ENCODE measurements at places on chromosomes 4 and X. TPM values are rescaled to one million over a fixed set of nuclear protein-coding genes. Genes with fewer than 3 reads are reported as not detected.

GABRE gene
- not detected for total RNA-seq

METTL14 gene
- total RNA-seq: 51.2 TPM

SHROOM3 gene
- 0.06 TPM for total RNA-seq

AKAP14 gene
- not detected for total RNA-seq

TCEAL5 gene
- not detected for total RNA-seq

ENPP6 gene
- 0.45 TPM for total RNA-seq

GRCh38 chr4:151358266-151358665 lies 32.9 kb upstream of the SH3D19 start:
- H3K4me1 ChIP-seq: peaks cover 2% of the 10 kb centered on the region
- H3K27ac ChIP-seq: no peak overlapping the region
- no peak for DNase-seq

- H3K4me1 ChIP-seq: peaks cover 14% of the 10 kb centered on the region
- H3K27me3 ChIP-seq: peaks cover 4% of the 10 kb centered on the region
- H3K4me3 ChIP-seq: peak overlapping the region; percentile 87
- peak overlapping the region; percentile 97 for H3K27ac ChIP-seq
- DNase-seq: peak; percentile 97
Measured at GRCh38 chrX:318068-318738, 393 bp downstream of the GTPBP6 start.

- no peaks in the 10 kb centered on the region for H3K36me3 ChIP-seq
- no peaks in the 10 kb centered on the region for H3K4me1 ChIP-seq
- H3K27ac ChIP-seq: no peak overlapping the region
- DNase-seq: no peak
- no peaks in the 10 kb centered on the region for H3K27me3 ChIP-seq
Measured at GRCh38 chrX:11460347-11460746, 167.1 kb downstream of the AMELX start.

DNA sequence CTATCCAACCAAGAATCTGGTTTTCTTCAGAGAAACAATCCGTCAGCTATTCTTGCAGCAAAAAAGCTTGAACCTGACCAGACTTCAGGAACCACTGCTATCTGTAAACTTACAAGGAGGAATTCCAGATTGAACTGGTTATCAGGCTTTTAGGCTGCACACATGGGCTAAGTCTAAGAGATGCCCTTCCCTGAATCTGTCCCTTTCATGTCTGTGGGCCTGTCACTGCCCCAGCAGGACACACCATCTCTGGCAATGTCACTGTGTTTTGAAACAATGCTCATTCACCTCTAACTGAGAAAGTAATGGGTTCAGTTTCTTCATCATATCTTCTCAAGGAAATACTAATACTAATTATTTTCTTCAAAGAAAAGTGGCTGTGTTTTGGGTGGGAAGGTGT lies 72.8 kb downstream of the PARM1 start:
- H3K27ac ChIP-seq: no peak overlapping the region
- DNase-seq: no peak
- no peaks in the 10 kb centered on the region for H3K36me3 ChIP-seq
- no peaks in the 10 kb centered on the region for H3K27me3 ChIP-seq
- no peak overlapping the region for H3K4me3 ChIP-seq

- H3K27me3 ChIP-seq: no peaks in the 10 kb centered on the region
- H3K4me1 ChIP-seq: no peaks in the 10 kb centered on the region
- H3K36me3 ChIP-seq: peaks cover 1% of the 10 kb centered on the region
- no peak overlapping the region for H3K4me3 ChIP-seq
Measured at GRCh38 chrX:103615781-103616371, 8.1 kb downstream of the TCEAL3 start.

- H3K27me3 ChIP-seq: no peaks in the 10 kb centered on the region
- DNase-seq: no peak
- H3K4me1 ChIP-seq: no peaks in the 10 kb centered on the region
- no peak overlapping the region for H3K4me3 ChIP-seq
- H3K27ac ChIP-seq: no peak overlapping the region
Measured at GRCh38 chrX:50756276-50756675, 57.7 kb downstream of the SHROOM4 start.

DNA sequence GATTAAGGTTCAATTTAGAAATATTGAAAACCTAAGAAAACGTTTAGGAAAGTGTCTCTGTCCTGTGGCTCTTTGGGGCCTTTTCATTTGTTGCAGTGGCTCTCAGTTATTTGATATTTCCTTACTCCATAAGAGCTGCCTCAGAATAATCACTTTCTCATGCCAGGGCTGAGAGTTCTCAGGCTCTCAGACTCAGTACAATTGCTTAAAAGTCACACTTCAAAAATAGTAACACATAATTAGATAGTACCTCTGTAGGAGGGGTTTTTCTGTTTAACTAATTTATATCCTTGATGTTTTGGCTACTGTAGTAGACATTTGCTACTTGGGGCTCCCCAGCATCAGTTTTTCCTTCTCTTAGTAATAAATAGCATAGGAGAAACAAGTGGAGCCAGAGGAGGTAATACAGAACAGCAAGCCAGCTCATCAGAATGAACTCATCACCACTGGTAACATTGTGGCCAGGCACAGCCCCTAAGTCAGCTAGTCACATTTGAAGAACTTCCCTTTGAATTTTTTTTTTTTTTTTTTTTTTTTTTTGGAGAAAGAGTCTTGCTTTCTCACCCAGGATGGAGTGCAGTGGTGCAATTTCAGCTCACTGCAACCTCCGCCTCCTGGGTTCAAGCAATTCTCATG lies 8.0 kb upstream of the HNRNPD start:
- no peak overlapping the region for H3K4me3 ChIP-seq
- DNase-seq: no peak
- H3K27ac ChIP-seq: no peak overlapping the region
- H3K4me1 ChIP-seq: peaks cover 10% of the 10 kb centered on the region
- H3K36me3 ChIP-seq: peaks cover 21% of the 10 kb centered on the region
- no peaks in the 10 kb centered on the region for H3K27me3 ChIP-seq

- no peaks in the 10 kb centered on the region for H3K4me1 ChIP-seq
- no peaks in the 10 kb centered on the region for H3K36me3 ChIP-seq
- DNase-seq: no peak
Measured at GRCh38 chr4:168524006-168524405, 27.2 kb downstream of the PALLD start.

GRCh38 chr4:11529625-11530201 lies 101.0 kb upstream of the HS3ST1 start:
- no peaks in the 10 kb centered on the region for H3K36me3 ChIP-seq
- H3K4me3 ChIP-seq: no peak overlapping the region
- H3K27ac ChIP-seq: no peak overlapping the region
- H3K27me3 ChIP-seq: no peaks in the 10 kb centered on the region
- no peak for DNase-seq

DNA sequence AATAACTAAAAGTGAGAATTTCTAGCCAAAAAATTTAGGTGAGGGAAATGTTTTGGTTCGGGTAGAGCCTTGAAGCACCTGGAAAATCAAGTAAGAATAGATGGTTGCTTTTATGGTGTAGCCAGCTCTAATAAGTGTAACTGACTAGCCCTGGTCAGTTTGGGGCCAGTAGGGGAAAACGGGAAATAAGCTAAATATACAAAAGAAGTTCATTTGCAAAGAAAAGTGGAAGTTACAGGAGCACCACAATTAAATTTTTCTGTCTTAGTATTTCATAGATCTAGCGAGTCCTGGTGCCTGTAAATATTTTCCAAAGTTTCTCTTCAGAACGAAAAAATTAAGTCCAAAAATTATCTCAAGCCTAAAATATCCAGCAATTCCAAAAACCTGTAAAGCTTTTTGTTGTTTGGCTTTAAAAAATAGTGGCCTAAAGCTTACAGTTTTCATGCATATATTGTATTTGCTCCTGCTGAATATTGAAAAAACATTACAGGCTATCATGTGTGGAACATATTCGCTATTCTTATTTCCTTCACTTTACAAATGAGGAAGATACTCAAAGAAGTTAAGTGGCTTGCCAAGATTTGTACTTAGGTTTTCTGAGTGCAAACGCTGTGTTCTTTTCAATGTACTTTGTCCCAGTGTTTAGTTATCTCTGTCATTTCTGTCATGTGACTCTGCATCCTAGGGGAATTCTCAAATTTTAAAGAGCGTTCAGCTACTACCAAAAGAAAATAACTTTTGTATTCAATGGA lies 7.3 kb upstream of the PTPN13 start:
- H3K4me1 ChIP-seq: no peaks in the 10 kb centered on the region
- no peak overlapping the region for H3K27ac ChIP-seq
- DNase-seq: no peak

DNA sequence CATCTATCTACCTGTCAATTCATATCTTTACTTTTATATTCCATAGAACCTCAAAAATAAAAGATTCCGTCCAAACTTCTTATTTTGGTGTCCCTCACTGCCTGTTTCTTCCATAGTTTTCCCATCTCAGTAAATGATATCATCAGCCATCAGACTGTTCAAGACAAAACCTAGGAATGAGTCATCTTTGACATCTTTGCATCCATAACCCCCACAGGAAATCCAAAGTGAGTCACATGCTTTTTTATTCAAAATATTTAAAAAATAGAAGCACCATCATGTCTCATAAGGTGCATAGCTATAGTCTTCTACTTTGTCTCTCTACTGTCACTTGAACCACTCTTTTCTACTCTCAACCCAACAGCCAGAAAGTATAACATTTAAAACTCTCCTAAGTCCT lies 29.9 kb upstream of the CXXC4 start:
- no peaks in the 10 kb centered on the region for H3K4me1 ChIP-seq
- peaks cover 3% of the 10 kb centered on the region for H3K27me3 ChIP-seq

DNA sequence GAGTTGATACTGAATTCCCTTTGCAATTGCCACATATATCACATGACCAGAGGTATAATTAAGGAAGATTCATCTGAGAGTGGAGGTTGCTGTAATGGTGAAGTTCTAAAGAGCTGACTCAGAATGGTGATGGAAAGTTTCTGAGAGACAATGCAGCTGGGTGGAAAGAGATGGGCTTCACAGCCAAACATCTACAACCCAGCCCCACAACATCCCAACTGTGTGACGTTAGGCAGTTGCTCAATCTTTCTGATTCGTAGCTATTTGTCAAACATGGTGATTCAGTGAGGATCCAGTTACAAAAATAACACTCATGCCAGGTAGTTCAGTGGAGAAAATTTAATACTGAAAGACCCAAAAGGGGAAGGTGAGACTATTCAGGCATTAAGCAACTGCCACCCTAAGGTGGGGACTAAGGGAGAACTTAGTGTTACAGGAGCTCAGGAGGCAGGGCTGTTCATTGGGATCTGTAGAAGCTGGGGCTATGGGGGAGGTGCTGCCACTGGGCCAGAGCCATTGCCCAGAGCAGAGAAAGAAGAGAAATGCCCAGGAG lies 6.9 kb upstream of the AFF1 start:
- no peak overlapping the region for H3K4me3 ChIP-seq
- H3K27me3 ChIP-seq: no peaks in the 10 kb centered on the region
- H3K27ac ChIP-seq: peak overlapping the region; percentile 83
- peaks cover 6% of the 10 kb centered on the region for H3K36me3 ChIP-seq
- DNase-seq: peak; percentile 12

GRCh38 chrX:111035256-111035655 lies 60.7 kb upstream of the PAK3 start:
- no peaks in the 10 kb centered on the region for H3K4me1 ChIP-seq
- H3K27me3 ChIP-seq: peaks cover 5% of the 10 kb centered on the region
- no peak overlapping the region for H3K4me3 ChIP-seq
- H3K27ac ChIP-seq: no peak overlapping the region
- no peak for DNase-seq
- no peaks in the 10 kb centered on the region for H3K36me3 ChIP-seq

GRCh38 chr4:106677213-106677612 lies 308.6 kb upstream of the GIMD1 start:
- H3K4me3 ChIP-seq: no peak overlapping the region
- no peak for DNase-seq
- H3K36me3 ChIP-seq: no peaks in the 10 kb centered on the region
- no peaks in the 10 kb centered on the region for H3K27me3 ChIP-seq
- no peak overlapping the region for H3K27ac ChIP-seq
- H3K4me1 ChIP-seq: no peaks in the 10 kb centered on the region

DNA sequence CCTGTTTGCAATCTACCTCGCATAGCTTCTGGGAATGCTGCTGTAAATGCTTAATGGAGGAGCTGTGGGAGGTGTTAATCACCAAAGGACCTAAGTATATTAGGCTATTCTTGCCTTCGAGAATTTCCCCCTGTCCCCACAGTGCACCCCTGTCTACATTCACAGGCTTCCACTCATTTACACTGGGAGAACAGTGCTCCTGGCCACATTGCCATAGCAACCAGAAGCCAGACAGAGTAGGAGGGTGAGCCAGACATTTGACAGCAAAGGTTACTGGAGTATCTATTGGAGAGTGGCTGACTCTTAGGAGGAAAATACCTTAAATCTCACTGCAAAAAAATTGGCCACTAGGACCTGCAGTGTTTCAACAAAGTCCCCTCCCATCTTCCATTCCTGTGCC lies 185.9 kb upstream of the PBDC1 start:
- DNase-seq: no peak
- H3K4me3 ChIP-seq: no peak overlapping the region
- H3K4me1 ChIP-seq: no peaks in the 10 kb centered on the region
- H3K27ac ChIP-seq: no peak overlapping the region
- H3K27me3 ChIP-seq: no peaks in the 10 kb centered on the region
- H3K36me3 ChIP-seq: no peaks in the 10 kb centered on the region

DNA sequence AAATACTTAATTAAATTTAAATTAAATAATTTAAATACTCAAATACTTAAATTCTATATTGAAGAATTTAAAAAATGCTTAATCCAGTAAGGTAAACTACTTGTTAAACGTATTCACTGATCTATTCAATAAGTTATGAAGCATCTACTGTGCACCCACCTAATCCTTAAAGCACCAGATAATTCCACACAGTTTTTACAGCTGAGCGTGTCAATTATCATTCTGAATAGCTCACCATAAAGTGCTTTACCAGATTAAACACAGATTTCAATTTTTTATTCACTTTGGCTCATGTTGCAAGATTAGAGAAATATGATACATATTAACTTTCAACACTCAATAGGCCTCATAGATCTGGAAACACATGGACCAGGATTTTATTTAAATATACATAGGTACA lies 79.2 kb upstream of the DDIT4L start:
- H3K4me1 ChIP-seq: no peaks in the 10 kb centered on the region
- no peak overlapping the region for H3K27ac ChIP-seq
- H3K4me3 ChIP-seq: no peak overlapping the region

GRCh38 chrX:71214152-71214551 lies 8.9 kb upstream of the GJB1 start:
- no peak for DNase-seq
- H3K4me1 ChIP-seq: peaks cover 3% of the 10 kb centered on the region
- H3K27ac ChIP-seq: no peak overlapping the region
- H3K27me3 ChIP-seq: no peaks in the 10 kb centered on the region
- H3K4me3 ChIP-seq: no peak overlapping the region
- H3K36me3 ChIP-seq: no peaks in the 10 kb centered on the region

DNA sequence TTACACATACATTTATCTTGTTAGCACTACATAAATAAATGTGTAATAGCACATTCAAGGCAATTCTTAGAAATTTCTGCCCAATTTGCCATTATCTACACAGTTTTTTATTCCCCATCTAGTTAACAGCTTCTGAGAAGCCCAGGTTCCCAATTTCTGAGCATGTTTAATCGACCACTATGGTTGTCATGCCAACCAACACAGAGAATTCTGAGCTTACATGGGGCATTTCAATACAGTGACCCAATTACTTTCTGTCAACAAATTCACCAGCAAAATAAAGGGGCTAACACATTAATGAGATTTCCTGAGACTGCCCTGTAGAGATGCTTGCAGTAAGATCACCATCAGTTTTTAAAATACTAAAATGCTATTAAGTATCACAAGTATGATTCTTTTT lies 22.0 kb downstream of the GPM6A start:
- no peaks in the 10 kb centered on the region for H3K4me1 ChIP-seq
- H3K36me3 ChIP-seq: no peaks in the 10 kb centered on the region
- H3K27me3 ChIP-seq: no peaks in the 10 kb centered on the region
- no peak for DNase-seq
- H3K4me3 ChIP-seq: no peak overlapping the region

GRCh38 chr4:36237366-36238313 lies 6.7 kb downstream of the ARAP2 start:
- H3K4me3 ChIP-seq: peak overlapping the region; percentile 6
- H3K36me3 ChIP-seq: peaks cover 71% of the 10 kb centered on the region
- H3K27ac ChIP-seq: peak overlapping the region; percentile 69
- no peaks in the 10 kb centered on the region for H3K27me3 ChIP-seq
